ENCODE measurements at places on chromosomes 1 and 21. TPM values are rescaled to one million over a fixed set of nuclear protein-coding genes. Genes with fewer than 3 reads are reported as not detected.

DNA sequence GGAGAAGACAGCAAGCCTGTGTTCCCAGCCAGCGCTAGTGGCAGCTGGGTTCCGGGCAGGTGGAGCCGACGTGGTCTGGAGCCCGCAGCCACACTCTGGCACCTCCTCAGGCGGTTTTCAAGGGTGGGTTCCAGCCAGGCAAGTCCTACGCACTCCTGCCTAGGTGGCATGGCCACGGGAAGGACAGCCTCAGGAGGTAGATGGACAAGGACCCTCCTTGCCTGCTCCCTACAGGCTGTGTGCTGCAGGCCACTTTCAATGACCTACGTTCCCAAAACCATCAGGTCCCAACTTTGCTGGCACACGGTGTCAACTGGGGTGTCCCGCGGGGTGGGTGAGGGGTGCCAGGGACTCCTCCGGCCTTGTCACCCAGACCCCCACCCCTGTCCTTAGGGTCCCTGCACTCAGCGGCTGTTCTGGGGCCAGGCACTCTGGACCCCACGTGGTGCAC, 6.7 kb upstream of the PTGER3 start:
- no peaks in the 10 kb centered on the region for H3K27me3 ChIP-seq
- DNase-seq, result no peak
- no peak overlapping the region for H3K27ac ChIP-seq
- peaks cover 21% of the 10 kb centered on the region for H3K36me3 ChIP-seq
- H3K4me3 ChIP-seq, result no peak overlapping the region
- H3K4me1 ChIP-seq, result no peaks in the 10 kb centered on the region

Gene PTPN7
- 112 TPM for total RNA-seq

- no peaks in the 10 kb centered on the region for H3K4me1 ChIP-seq
- H3K4me3 ChIP-seq, result no peak overlapping the region
- H3K27me3 ChIP-seq, result no peaks in the 10 kb centered on the region
- no peak overlapping the region for H3K27ac ChIP-seq
- DNase-seq, result no peak
These were observed 120.0 kb downstream of the GIPC2 start for GRCh38 chr1:78165816-78166215.

Gene TP73
- 1.6 TPM for total RNA-seq

DNA sequence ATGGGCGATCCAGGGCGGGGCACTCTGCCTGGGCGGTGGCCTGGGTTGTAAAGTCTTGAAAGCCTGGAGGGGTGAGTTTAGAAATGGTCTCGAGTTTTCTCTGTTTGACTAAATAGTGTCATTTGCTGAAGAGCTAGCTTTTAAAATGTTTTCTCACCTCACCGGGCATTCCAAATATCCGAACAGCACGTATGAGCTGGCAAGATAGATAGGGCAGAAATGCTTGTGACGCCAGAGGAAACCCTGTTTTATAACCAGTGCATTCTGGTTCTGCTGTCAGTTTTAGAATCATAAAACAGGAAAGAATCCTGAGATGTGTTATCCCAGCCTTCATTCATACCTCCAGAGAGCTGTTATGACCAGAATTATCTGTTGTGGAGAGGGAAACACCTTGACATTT, 725 bp downstream of the RTCA start:
- H3K4me3 ChIP-seq, result peak overlapping the region; percentile 88
- peaks cover 54% of the 10 kb centered on the region for H3K36me3 ChIP-seq
- no peak for DNase-seq
- no peaks in the 10 kb centered on the region for H3K27me3 ChIP-seq

- H3K27me3 ChIP-seq, result peaks cover 75% of the 10 kb centered on the region
- no peak overlapping the region for H3K27ac ChIP-seq
- no peak overlapping the region for H3K4me3 ChIP-seq
These were observed 125.1 kb upstream of the COL6A1 start for GRCh38 chr21:45856442-45856841.

- H3K4me3 ChIP-seq, result no peak overlapping the region
- no peak overlapping the region for H3K27ac ChIP-seq
- no peaks in the 10 kb centered on the region for H3K4me1 ChIP-seq
- no peak for DNase-seq
- no peaks in the 10 kb centered on the region for H3K36me3 ChIP-seq
These were observed 90.8 kb upstream of the L1TD1 start for GRCh38 chr1:62103846-62104245.

Gene FOXO6
- total RNA-seq, result 0.31 TPM

GRCh38 chr1:12147201-12147701, 19.5 kb upstream of the TNFRSF1B start:
- H3K4me1 ChIP-seq, result peaks cover 22% of the 10 kb centered on the region
- no peak for DNase-seq
- no peaks in the 10 kb centered on the region for H3K27me3 ChIP-seq

Gene CFHR4
- not detected for total RNA-seq

DNA sequence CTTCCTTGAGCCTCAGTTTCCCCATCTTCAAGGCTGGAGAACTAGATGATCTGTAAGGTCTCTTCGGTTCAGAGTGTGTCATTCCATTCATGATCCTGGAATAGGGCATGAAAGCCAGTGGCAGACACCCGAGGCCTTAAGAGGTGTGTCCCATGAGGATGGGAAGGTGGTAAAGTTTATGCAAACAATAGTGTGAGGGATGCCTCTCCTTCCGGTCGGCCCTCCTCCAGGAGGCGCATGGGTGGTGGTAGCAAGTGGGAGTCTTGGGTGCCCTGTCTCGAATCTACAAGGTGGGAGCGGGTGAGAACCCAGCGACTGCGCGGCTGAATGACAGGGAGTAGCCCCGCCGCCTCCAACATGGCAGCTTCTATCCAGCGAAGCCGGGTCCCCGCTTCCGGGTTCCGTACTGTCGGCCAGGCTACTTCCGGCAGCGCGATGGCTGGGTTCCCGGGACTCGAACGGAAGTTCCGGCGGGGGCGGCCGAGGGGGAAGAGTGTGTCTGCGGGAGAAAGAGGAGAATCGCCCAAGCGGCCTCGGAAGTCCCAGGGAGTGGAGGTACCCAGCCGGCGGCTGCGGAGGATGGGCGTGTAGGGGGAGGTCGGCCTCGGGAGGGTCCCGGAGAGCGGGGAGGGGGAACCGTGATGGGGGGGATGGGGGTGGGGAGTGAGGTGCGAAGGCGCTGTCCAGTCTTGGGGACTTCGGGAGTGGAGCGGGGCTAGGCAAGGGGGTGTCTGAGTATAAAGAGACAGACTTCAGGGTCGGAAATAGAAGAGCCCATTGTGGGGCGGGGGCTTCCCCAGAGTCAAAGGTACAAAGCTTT, at the start of gene LYPLA2:
Gene LYPLA2, plus strand, starts transcription at position 450 of the 820 bp plus-strand sequence. CDS start 1,538 bp downstream, outside the sequence.
- no peaks in the 10 kb centered on the region for H3K27me3 ChIP-seq
- H3K27ac ChIP-seq, result peak within 1 kb of the TSS; percentile 90
- peaks cover 60% of the 10 kb centered on the region for H3K36me3 ChIP-seq
- peak; percentile 86 for DNase-seq
- peak within 1 kb of the TSS; percentile 58 for H3K4me3 ChIP-seq

- DNase-seq, result no peak
- H3K36me3 ChIP-seq, result no peaks in the 10 kb centered on the region
- no peak overlapping the region for H3K4me3 ChIP-seq
- H3K4me1 ChIP-seq, result peaks cover 7% of the 10 kb centered on the region
These were observed 39.0 kb downstream of the FOXO6 start for GRCh38 chr1:41400225-41400624.

Gene OR2L2
- 0.09 TPM for total RNA-seq

Gene GBP3
- not detected for total RNA-seq

Measured in K562 (cell line).